ENCODE measurements at places on chromosomes 2 and 18.

GRCh38 chr2:196586511-196586991 lies 53.0 kb upstream of the CCDC150 start:
- no peak for DNase-seq

- DNase-seq: no peak
Observed at GRCh38 chr2:109523121-109523520, 90.6 kb downstream of the SEPTIN10 start.

DNA sequence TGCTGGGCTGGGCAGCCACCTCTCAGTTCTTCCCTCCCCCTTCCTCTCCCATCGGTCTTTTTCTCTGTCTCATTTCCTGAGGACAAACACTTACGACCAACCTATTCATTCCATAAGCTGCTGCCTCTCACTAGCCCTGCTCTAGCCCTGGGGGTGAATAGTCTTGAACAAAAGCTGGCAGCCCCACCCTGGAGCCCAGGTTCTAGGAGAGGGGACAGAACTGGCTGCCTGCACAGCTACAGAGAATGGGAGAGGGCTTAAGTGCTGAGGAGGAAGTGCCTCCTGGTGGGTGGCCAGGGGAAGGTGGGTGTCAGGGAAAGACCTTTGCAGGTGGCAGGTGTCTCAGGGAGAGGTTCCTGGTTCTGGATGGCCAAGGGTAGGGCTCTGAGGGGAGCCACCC lies 22.8 kb downstream of the ANO7 start:
- DNase-seq: no peak

- no peak for DNase-seq
Observed at GRCh38 chr18:49486606-49486952, 455 bp downstream of the C18orf32 start.

DNA sequence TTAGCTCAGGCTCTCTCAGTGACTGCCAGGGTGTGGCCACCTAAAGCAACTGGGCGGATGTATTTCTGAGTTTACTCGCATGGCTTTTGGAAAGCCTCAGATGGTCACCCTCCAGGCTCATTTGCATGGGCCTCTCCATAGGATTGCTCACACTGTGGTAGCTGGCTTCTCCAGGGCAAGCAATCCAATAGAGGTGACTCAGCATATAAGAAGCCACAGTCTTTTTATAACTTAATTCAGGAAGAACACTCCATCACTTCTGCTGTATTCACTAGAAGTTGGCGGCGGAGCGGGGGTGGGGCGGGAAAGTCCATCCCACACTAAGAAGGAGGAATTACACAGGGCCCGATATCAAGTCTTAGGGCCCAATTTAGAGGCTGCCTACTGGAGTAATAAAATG lies 3.6 kb upstream of the DOK6 start:
- DNase-seq: no peak

DNA sequence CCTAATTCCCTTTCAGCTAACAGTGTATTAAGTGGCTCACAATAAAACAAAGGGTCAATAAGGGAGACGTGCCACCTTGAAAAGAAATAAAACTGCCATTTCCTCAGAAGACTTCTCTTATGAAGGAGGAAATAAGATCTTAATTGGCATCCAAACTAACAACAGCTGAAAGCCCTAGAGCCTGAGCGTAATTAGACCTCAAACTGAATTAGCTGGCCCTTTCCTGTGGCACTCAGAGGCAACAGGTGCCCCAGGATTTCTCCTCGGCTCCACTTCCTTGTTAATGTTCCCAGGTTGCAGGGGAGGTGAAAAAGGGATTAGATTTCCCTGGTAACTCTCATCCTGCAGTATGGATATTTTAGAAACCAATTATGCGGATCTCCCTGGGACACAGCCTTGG lies 804.3 kb downstream of the DCDC2C start:
- DNase-seq: peak; percentile 45

- no peak for DNase-seq
Observed at GRCh38 chr2:182715121-182715891, 751 bp upstream of the DNAJC10 start.

- DNase-seq: no peak
Observed at GRCh38 chr2:98087447-98088020, 567 bp downstream of the VWA3B start.

- DNase-seq: no peak
Observed at GRCh38 chr2:69725706-69726360, 16.1 kb upstream of the ANXA4 start.

GRCh38 chr2:18311420-18312195 lies 248.8 kb downstream of the RDH14 start:
- DNase-seq: no peak

GRCh38 chr2:5977477-5977876 lies 285.3 kb downstream of the SOX11 start:
- DNase-seq: no peak

GRCh38 chr2:24115057-24115456 lies 8.1 kb downstream of the PFN4 start:
- no peak for DNase-seq

DNA sequence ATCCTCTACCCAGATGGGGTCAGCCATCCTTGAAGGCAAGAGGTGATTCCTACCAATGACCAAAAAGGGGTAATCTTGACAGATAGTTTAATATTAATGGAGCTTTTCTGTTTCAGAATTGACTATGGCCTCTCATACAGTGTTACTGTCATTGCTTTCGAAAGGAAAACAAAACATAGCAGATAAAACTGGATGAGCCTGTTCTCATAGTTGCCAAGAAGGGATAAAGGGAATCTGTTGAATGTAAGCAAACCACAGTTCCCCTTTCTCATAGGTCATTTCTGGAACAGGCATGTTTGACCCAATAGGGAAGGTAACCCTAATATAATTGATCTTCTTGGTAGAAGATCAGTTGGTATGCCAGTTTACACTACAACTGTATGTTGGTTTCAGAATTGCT lies 1.6 kb downstream of the RAB27B start:
- no peak for DNase-seq

GRCh38 chr2:241498115-241499070 lies 10.0 kb downstream of the STK25 start:
- DNase-seq: no peak

- no peak for DNase-seq
Observed at GRCh38 chr2:84896567-84896966, 8.9 kb upstream of the TMSB10 start.

GRCh38 chr18:47601581-47602272 lies 328.7 kb downstream of the SMAD2 start:
- DNase-seq: no peak

- DNase-seq: no peak
Observed at GRCh38 chr18:22346401-22346952, 71.2 kb downstream of the CTAGE1 start.

DNA sequence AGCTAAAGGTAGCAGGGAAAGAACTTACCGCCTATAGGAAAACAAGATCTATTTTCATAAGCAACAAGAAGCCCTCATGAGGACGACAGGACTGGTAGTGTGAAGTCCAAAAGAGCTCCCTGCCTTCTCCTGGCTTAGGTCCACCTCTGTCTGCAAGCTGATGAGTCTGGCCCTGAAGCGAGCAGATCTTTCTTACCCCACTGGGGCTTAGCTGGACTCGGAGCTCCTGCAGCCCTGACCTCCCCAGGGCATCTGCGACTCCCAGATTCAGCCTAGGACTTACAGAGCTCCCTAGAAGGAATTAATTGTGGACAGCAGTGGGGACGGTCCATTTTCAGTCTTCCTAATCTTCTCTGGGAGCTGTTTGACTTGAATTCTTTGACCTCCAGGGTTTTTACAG lies 53.7 kb downstream of the MCFD2 start:
- no peak for DNase-seq

DNA sequence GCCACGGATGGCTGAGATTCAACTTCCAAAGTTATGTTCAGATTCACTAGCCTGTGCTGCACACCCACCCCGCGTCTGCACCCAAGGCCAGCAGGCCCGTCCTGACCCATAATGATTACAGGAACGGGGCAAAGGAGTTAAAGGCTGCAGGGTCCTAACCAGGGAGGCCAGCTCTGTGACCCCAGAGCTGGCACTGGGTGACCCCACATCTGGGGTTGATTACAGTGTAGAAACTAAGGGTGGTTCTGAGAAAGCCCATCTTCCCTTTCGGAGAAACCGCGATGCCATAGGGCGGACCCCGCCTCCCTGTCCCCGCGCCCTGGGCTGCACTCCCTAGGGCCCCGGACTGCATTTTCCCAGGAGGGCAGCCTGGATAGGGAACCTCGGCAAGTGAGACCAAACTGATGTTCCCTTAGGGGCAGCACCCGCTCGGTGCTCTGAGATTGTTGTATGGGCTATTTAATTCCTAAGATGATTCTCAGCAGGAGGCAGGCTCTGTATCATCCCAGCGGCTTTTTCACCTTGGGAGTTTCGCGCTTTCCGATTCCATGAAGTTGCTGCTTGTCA lies 2.2 kb upstream of the GPR148 start:
- no peak for DNase-seq

- DNase-seq: no peak
Observed at GRCh38 chr2:208358758-208359631, 47.6 kb upstream of the PTH2R start.

- no peak for DNase-seq
Observed at GRCh38 chr2:68560545-68560944, 82.8 kb upstream of the PROKR1 start.

DNA sequence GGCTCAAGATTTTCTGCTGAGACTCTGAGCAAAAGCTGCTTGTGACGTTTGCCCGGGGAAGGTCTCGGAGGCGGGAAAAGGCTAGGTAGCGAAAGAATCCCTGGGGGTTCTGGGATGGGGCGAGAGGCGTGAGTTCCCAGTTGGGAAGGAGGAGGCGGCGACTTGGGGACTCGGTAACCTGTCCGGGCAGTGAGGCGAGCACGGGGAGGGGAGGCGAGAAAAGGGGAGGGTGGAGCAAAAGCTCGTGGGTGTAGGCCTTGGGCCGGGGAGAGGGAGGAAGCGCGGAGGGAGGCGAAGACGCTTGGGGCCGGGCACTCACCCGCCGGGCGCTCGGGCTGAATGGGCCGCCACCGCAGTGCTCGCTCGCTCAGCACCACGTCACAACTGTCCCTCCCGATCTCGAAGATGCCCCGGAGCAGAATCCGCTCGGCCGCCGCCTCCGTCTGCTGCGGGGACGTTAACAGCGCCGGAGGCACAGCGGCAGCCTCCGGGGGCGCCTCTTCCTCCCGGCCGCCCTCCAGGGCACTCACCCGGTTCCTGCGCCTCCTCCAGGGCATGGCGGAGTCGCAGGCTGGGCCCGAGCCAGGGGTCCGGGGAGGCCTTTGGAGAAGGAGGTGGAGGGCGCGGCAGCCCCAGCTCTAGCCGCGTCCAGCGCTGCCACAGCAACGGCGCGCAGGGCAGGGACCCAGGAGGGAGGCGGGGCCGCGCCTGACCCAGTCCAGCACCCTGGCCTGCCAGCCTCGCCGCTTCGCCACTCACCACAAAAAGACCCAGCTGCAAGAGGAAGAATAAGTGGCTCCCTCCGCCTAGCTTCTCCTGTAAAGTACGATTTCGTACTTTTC lies at the start of gene CERKL:
Gene CERKL, minus strand, starts transcription at position 656 of the 842 bp plus-strand sequence. Its CDS starts 99 bp downstream, at position 557.
- no peak for DNase-seq

- DNase-seq: no peak
Observed at GRCh38 chr2:121092095-121092494, 192.9 kb downstream of the TFCP2L1 start.

DNA sequence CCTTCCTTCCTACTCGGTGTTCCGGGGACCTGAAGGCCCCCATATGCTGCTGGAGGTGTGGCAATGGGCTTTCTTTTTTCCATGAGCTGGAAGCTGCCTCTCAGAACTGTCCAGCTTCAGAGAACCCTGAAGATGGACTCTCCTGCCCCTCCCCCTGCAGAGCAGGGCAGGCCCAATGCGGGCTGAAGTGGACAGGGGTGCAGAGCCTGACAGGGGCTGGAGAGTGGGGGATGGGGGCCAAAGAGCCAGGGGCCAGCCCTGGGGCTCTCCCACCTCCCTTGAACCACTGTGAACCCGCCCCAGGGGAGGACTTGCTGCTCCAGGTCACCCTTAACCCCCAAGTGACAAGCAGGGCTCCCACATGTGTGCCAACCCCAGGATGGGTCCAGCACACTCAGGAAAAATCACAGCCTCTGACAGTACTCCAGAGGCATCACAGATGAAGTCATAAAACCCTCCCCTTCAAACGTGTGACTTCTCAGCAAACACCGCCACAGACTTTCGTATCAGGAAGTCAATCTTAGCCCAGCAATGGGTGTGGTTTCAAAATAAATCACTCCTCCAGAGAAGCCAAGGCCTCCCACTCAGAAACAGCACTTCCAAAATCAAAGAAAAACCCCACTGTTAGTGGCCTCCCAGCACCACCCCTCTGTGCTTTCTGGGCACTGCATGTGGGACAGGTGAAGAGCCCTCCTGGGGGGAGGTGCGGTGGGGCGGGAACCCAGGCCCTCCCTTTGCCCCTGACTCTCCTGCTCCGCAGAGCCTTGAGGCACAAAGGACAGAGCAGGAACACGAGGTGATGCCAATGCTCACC lies 135.8 kb downstream of the HDAC4 start:
- DNase-seq: no peak

DNA sequence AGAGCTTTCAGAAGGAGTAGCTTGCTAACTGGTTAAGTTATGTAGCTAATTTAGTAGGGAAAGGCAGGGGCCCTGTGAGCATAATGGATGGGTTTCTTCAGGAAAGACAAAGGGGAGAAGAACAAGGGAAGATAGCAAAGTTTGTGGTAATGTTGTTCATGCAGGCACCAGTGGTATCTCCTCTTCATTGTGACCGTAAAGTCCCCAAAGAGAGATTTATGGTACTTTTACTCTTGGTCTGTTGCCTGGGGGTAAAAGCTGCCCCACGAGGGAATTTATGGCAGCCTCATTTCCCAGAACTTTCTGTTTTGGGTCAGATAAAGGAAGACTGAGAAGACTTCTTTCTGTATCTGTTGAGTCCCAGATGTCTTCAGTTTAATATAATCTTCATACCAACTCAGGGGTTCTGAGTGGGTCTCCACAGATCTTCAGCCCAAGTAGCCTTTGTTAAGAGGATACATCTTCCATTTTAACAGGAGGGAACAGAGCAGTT lies 27.5 kb downstream of the MALT1 start:
- DNase-seq: no peak

DNA sequence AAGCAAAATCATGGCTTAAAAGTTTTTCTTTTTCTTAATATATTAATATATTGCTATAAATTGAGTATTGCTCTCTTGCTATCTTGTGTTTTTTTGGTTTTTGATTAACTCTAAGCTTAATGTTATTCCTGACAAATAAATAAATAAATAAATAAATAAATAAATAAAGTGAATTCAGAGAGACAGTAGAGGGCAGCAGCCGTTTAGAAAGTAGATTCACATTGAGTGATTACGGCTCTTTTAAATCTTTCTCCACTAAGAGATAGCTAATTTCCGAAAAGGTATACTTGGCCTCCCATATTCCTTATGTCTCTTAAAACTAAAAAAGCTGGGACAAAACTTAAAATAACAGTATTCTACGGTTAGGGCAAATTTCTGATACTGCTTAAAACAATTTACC lies 34.3 kb downstream of the MSH2 start:
- DNase-seq: no peak
